ENCODE measurements at places on chromosomes 6 and 20.

- DNase-seq = no peak
These were observed 25.6 kb upstream of the NKX2-2 start for GRCh38 chr20:21539512-21539911.

DNA sequence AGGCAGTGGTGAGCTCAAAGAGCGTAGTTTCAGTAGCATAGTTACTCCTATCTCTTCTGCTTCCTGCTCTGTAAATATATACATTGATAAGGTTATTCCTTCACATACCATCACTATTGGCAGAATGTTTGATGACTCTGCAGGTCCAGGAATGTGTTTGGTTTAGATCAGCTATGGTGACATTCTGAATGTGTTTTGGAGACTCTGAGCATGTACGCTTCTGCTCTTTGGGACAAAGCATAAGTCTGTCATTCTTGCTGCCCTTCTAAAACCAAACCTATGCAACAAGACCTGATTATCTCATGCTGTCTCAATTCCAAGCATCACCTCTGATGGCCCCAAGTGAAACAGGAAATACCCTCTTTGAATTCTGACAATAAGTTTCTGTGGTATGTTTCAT lies 1074.3 kb downstream of the KIF16B start:
- no peak for DNase-seq

DNA sequence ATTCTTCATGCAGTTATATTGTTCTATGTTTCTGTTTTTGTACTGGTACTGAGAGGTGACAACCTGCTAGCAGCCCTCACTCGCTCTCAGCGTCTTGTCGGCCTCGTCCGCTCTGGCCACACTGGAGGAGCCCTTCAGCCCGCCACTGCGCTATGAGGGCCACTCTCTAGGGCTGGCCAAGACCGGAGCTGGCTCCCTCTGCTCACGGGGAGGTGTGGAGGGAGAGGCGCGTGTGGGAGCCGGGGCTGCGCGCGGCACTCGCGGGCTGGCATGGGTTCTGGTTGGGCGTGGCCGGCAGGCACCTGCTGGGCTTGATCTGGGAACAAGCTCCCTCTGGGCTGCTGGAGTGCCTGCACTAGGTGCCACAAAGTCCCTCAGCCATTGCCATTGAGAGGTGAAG lies 1323.8 kb upstream of the EYS start:
- DNase-seq = no peak

DNA sequence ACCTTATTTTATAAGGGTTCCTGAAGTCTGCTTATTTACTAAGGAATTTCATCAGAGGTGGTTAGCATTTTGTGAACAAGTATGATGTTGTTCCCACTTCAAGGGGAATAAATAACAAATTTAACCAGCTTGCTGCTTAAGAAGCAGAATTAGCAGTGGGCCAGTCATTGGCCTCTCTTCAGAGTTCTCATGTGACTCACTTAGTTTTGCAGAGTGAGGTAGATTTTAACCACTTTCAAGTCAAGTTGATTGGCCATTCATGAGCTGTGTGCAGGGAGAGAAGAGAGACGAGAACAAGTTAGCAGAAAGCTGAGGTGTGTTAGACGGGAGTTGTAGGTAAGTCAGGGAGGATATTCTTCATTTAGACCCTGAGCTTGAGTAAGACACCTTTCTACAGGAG lies 18.1 kb downstream of the TOP1 start:
- no peak for DNase-seq

DNA sequence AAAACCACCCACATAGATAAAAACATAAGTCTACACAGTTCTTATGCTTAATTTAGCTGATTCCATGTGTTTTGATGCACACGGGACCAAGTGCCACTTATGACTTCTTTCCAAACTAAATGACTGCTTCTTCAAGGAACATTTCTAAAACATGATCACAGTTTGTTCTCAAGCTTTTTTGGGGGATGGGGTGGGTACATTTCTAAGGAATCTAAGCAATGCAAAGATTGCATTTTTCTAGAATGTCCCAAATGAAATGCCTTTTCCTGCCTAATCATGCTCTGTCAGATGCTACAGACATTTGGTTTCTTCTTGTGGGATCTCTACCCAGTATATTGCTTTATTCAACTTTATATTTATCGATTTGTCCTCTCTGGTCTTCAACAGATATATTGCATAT lies 496.8 kb upstream of the JAG1 start:
- no peak for DNase-seq

DNA sequence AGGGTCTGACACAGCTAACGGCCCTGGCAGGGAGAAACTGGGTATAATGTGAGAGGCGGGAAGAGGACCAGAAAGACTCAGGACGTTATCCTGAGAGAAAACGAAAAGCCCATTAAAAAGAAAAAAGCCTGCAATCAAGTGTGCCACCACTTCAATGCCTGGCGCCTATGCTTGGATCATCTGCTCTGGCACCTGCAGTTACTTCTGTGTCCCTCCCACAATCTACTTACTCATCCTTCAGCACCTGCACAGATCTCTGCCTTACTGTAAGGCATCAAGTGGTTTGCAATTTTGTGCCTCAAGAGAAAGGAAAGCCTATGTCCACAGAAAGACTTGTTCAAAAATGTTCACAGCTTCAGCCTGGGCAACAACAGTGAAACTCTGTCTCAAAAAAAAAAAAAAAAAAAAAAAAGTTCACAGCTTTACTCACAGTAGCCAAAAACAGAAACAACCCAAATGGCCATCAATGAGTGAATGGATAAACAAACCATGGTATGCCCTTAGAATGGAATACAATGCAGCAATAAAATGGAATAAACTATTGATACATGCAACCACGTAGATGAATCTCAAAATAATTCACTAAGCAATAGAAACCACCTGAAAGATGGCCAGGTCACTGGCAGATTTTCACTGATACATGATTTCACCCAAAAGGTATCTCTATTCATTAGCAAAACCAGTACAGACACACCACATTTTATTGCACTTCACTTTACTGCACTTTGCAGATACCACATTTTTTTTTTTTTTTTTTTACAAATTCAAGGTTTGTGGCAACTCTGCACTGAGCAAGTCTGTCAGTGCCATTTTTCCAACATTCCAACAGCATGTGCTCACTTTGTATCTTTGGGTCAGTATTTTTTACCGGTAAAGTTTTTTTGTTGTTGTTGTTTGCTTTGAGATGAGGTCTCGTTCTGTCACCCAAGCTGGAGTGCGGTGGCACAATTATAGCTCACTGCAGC lies 48.6 kb downstream of the ABHD12 start:
- DNase-seq = no peak

GRCh38 chr6:105489216-105489530 lies 86.3 kb upstream of the PREP start:
- DNase-seq = no peak

GRCh38 chr6:5067305-5067704 lies 17.8 kb upstream of the PPP1R3G start:
- DNase-seq = no peak

DNA sequence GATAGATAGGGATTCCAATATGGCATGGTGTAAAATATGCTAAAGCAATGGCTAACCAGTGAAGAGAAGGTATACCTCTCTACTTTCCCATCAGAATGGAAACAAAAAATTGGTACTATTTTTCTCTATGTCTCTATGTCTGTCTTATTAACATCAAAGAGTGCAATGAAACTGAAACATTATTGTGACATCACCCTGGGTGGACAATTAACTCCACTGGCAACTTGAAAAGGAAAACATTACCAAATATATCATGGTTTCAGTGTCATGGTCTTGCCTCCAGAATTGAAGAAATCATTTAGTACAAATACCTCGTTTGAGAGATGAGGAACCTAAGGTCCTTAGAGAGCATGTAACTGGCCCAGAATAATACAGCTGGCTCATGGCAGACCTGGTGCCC lies 1132.5 kb upstream of the MAP3K7 start:
- no peak for DNase-seq

Measured in LNCaP clone FGC (cell line).